HL-60 (cell line): ENCODE measurements at places on chromosomes 4 and X.

DNA sequence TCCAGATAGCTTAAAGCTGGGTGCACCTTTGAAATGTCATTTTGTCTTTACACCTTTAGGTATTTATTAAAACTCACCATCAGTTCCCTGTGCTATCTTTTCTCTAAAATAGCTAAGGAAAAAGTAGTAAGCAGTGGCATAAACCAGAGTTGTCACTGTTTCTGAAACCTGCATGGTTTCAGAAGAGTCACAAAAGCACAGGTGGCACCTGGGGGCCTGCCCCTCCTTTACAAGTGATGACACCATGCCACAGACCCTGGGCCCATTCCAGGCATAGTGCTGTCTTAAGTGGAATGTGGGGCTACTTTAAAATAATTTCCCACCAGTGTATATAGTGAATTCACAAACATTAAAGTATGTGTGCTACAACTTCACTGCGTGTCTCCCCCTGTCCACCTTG is 47.8 kb downstream of the DCUN1D4 start:
- no peak for DNase-seq

DNA sequence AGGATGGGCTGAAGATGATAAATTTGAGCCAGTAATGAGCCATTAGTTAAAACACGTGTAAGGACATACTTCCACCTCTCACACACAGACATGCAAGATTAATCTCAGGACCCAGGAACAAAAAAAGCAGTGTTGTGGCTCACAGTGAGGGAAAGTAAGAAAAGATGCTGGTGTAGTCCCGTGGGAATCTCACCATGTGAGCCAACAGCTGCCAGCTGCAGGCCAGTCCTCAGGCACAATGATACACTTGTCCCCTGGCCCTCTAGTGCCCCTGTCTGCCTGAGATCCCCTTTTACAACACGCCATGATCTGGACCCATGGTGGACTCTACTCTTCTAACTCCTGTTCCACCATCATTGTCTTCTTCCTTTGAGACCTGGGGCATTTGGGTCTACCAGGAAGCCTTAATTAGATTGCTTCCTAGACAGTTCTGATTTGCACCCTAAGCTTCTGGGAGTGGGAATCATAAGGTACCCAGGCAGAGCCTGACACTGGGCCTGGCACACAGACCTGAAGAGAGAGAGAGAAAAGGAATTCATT is 194.7 kb downstream of the STIM2 start:
- DNase-seq = no peak

DNA sequence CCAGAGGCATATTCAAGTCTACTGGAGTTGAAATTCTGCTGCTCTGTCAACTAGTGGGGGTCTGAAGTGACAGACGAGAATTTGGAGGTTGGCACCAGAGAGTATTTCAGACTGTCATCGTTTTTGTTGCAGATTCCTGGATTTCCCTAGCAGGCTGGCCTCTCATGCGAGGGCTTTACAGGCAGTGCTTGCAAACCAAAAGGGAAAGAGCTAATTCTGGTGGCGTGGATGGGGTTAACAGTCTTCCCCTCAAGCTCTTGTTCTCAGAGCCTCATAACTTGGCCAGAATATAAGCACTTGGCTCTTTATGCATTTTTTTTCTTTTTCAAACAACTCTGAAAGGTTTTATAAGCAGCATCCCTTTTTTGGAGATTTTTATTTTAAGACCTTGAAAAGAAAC is at the start of gene SPARCL1:
TSS of gene SPARCL1 (minus strand) at position 190 of the 400 bp plus-strand sequence. CDS start 29,802 bp downstream, outside the sequence.
- DNase-seq = no peak

DNA sequence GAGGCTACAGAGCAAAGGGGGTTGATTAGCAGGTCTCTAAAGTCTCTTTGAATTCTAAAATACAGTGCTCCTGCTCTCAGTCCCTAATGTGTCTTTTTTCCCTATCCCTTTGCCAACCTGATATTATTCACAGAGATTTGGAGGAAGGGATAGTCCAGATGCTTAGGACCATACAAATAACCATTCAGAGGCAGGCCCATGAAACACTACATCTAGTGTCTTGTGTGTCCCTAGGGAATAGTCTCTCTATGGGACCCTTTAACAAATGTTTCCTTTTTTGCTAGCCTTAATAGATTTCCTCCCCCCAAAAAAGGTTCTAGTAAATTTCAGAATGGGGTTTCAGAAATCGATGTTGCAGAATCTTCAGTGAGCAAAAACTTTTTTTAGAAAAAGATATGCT is 1.7 kb downstream of the NR0B1 start:
- DNase-seq = no peak

DNA sequence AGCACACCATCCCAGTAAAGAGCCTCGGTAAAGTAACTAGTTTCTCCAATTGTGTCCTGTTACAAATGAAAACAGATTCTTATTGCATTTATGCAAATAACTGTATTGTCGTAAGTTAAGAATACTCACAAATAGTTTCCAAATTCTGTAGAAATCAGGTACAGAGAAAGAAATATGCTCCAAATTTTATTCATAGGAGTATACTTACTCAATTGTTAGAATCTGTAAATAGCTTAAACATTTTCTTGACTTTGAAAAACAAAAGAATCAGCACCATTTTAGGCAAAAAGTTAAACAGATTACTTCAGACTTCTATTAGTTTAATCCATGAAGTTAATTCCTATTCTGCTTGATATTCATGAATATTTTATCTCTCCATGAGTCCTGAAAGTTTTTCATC is 10.7 kb downstream of the CNGA1 start:
- DNase-seq = no peak

DNA sequence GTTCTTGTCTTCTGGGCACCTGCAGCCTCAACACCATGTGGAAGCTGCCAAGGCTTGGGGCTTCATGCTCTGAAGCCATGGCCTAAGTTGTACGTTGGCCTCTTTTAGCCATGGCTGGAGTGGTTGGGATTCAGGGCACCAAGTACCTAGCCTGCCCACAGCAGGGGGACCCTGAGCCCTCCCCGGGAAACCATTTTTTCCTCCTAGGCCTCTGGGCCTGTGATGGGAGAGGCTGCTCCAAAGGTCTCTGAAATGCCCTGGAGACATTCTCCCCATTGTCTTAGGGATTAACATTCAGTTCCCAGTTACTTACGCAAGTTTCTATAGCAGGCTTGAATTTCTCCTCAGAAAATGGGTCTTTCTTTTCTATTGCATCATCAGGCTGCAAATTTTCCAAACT is 269.3 kb downstream of the NAP1L3 start:
- DNase-seq = no peak

DNA sequence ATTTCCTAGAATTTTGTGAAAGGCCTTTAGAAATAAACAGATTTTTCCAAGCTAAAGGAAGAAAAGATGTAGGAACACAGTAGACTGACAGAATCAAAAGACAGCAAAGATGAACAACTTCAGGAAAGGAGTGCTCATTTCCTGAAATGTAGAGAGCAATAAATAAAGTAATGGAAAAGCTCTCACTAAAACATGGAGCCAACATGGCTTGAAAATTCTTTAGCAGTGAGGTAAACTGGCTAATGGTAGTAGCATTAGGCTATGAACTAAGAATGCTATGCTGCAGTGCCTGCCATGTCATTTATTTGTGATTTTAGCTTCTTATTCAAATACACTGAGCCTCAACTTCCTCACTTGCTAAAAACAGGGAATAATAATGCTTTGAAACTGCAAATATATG is 108.7 kb downstream of the IQCM start:
- DNase-seq = no peak
